ENCODE measurements at places on chromosomes 6 and 20.

DNA sequence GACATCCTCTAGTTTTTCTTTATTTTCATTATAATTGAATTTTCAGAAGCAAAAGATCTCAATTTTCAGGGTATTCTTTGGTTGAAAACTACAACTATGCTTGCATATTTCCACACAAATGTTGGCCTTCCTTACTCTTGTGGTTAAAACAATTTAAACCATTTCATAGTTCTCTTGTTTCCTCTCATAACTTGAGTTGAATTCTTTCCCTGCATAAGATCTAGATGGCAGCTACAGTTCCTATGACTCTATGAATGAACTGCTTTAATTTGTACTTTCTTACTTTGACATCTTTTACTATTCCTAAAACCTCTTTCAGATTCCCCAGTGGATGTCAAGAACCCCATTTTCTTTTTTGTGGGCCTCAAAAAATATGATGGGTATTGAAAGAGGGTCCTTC, 564.5 kb downstream of the NKAIN2 start:
- DNase-seq: no peak

- no peak for DNase-seq
These were observed 19.9 kb downstream of the SRSF6 start for GRCh38 chr20:43477619-43478018.

- DNase-seq: peak; percentile 96
These were observed 17.8 kb downstream of the GRM4 start for GRCh38 chr6:34128045-34128444.

GRCh38 chr6:169899481-169900145, 148.2 kb downstream of the ERMARD start:
- DNase-seq: no peak

DNA sequence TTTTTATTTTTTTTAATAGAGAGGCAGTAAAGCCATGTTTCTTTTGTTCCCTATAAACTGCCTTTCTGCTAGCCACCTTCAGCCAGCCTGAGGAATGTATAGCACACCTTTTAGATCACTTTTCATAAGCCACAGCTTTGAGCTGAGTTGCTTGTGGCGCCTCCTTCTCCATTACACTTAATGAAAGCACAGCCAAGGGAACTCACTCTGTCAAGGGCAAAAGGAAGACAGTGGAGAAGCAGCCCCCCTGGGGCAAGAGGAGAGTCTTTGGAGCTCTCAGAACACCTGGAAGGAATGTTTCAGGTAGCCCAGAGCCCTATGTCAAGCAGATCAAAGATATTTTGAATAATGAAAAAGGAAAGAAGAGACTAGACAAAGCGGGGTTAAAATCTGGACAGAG, 235.1 kb downstream of the CLIC5 start:
- DNase-seq: no peak

- DNase-seq: no peak
These were observed 129.1 kb upstream of the PTPRT start for GRCh38 chr20:43318755-43319297.

DNA sequence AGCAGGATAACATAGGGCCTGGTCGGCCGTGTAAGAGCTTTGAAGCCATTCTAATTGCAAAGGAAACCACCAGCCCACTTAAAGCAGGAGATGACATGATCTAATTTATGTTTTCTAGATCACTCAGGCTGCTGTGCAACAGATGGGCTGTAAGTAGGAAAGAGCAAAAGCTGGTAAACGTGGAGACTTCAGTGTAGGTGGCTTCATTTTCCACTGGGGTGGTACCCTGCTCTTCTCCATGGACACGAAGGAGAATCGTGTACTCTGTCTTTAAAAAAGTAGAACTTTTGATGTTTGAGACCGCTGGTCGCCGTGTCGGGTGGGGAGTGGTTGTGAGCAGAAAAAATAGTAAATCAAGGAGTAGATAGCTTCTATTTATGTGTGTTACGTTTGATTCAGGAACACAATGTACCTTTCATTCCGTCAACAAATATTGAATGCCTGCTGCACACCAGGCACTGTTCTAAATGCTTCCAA, 6.4 kb downstream of the CASS4 start:
- DNase-seq: no peak

GRCh38 chr6:43887906-43888683, 118.1 kb downstream of the VEGFA start:
- no peak for DNase-seq

Data from cerebellar cortex (tissue), 1 donor.